ENCODE measurements at places on chromosomes 13 and 19.

- no peak for DNase-seq
Observed at GRCh38 chr19:49472936-49473335, 1.1 kb upstream of the FLT3LG start.

DNA sequence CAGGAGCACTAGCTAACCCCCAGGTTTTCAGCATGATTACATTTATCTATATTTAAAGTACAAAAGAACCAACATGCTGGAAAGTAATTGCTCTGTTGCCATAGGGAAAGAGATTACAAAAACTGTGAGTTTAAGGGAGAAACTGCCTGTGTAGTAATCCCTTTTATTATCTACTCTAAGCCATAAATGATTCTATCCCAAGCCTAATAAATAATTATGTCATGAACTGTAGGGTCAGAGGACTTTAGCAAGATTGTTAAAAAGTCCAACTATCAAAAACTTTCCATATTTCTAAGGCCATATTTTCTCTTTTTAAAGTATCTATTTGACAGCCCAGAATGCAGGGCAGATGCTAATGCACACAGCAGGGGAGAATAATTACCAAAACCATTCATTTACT, 573.8 kb upstream of the MIR17HG start:
- DNase-seq = no peak

- peak; percentile 30 for DNase-seq
Observed at GRCh38 chr13:21852043-21852442, 181.2 kb downstream of the FGF9 start.

DNA sequence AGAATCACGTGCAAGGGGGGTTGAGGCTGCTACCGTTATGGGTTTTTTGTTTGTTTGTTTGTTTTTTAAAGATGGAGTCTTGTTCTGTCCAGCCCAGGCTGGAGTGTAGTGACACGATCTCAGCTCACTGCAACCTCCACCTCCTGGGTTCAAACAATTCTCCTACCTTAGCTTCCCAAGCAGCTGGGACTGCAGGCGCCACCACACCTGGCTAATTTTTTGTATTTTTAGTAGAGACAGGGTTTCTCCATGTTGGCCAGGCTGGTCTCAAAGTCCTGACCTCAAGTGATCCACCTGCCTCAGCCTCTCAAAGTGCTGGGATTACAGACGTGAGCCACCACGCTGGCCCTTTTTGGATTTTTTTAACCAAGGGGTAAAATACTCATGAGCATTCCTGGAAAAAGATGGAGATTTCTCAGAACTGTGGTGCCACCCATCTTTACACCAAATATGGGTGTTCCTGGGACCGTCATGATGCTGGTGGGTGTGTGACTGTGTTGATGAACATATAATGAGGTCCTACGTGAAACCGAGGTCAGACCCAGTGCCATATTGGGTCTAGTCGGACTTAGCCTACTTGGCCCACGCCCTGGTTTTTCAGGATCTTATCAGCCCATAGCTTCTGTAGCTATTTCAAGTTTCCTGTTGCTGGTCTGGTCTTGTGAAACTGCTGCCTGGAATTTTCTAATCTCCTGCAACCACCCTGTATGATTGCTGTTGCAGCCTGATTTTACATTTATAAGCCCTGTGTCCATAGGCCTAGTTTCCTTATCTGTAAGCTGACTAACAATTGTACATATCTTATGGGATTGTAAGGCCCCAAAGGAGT, 6.2 kb downstream of the PPP1R15A start:
- no peak for DNase-seq

GRCh38 chr19:51607077-51607476, 23.1 kb downstream of the SIGLEC5 start:
- no peak for DNase-seq

GRCh38 chr19:8126008-8126407, 23.4 kb downstream of the FBN3 start:
- no peak for DNase-seq

GRCh38 chr13:113448885-113449692, 4.2 kb downstream of the ADPRHL1 start:
- peak; percentile 83 for DNase-seq

GRCh38 chr13:27774651-27775050, 17.6 kb upstream of the GSX1 start:
- no peak for DNase-seq
